ENCODE measurements at places on chromosomes 3 and 15. TPM values are rescaled to one million over a fixed set of nuclear protein-coding genes. Genes with fewer than 3 reads are reported as not detected.

DNA sequence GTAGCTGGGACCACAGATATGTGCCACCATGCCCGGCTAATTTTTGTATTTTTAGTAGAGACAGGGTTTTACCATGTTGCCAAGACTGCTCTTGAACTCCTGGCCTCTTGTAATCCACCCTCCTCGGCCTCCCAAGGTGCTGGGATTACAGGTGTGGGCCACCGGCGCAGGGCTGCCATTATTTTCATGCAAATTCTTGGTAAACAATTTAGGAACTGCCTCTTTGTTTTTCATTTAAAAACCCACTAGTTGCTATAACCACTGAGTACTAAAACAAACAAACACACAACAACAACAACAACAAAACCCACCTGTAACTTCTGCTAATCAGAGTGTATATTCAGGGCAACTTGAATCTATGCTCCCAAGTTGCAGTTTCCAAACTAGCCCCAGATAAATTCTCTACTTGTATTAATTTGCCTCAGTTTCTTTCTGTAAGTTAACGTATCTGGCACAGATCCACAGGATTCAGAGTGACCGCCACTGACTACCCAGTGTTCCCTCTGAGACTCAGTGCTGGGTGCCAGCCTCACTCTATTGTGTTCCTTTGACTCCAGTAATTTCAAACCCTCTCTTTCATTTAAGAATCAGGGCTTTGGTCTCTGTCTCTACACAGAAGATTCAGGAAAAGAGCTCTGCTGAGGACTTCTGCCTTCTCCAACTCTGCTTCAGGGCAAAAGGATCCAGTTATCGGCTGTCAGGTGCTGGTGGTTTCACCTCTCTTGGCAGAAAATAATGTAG lies 18.6 kb upstream of the ZNF710 start:
- no peak for DNase-seq
- no peak overlapping the region for H3K4me3 ChIP-seq
- no peaks in the 10 kb centered on the region for H3K4me1 ChIP-seq

- H3K4me3 ChIP-seq: no peak overlapping the region
- H3K27me3 ChIP-seq: no peaks in the 10 kb centered on the region
- H3K36me3 ChIP-seq: no peaks in the 10 kb centered on the region
- DNase-seq: no peak
- H3K27ac ChIP-seq: no peak overlapping the region
- H3K4me1 ChIP-seq: no peaks in the 10 kb centered on the region
Measured at GRCh38 chr3:116067326-116067725, 378.0 kb downstream of the LSAMP start.

Gene CPNE9
- total RNA-seq: not detected

- no peak for DNase-seq
- no peaks in the 10 kb centered on the region for H3K27me3 ChIP-seq
- no peak overlapping the region for H3K27ac ChIP-seq
- H3K4me3 ChIP-seq: no peak overlapping the region
- H3K4me1 ChIP-seq: peaks cover 5% of the 10 kb centered on the region
- no peaks in the 10 kb centered on the region for H3K36me3 ChIP-seq
Measured at GRCh38 chr3:72344647-72345046, 503.6 kb downstream of the SHQ1 start.

Gene ABCF3
- 59.4 TPM for total RNA-seq

GRCh38 chr3:9595877-9596276 lies 42.3 kb upstream of the LHFPL4 start:
- no peaks in the 10 kb centered on the region for H3K27me3 ChIP-seq
- H3K36me3 ChIP-seq: no peaks in the 10 kb centered on the region

Gene IL17RB
- 0.64 TPM for total RNA-seq

DNA sequence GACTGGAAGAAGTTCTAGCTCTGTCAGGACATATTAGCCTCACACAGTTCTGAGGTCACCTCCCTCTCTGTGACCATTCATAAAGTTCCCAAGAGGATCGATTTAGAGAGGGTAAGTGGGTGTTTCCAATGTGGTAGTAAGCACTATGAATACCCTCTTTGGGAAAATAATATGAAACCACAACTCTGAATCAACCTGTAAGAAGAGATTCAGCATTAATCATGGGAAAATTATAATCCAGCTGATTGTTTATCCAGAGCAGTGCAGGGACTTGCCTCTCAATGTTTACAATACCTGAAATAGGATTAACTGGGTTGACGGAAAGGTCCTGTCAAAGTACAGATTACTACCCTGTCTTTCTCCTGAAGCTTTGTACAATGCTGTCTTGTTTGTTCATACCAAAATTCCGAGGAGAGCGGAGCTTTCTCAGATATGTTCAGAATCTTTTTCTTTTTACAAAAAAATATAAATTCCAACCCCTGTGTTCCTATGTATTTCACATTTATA lies 302.9 kb upstream of the DPPA4 start:
- DNase-seq: no peak
- H3K36me3 ChIP-seq: no peaks in the 10 kb centered on the region
- no peak overlapping the region for H3K27ac ChIP-seq
- no peaks in the 10 kb centered on the region for H3K4me1 ChIP-seq
- no peak overlapping the region for H3K4me3 ChIP-seq

All from breast epithelium (tissue), 4 donors.